Activated naive CD8-positive, alpha-beta T cell treated with anti-CD3 and anti-CD28 coated beads for 36 hours (primary cell): ENCODE measurements at places on chromosomes 3 and 15. TPM values are rescaled to one million over a fixed set of nuclear protein-coding genes. Genes with fewer than 3 reads are reported as not detected.

SLC6A11 gene
- total RNA-seq = not detected

C3orf85 gene
- not detected for total RNA-seq

CHDH gene
- 0.10 TPM for total RNA-seq

THPO gene
- total RNA-seq = not detected

PLA2G4D gene
- total RNA-seq = not detected

SLC51A gene
- total RNA-seq = not detected

KNG1 gene
- not detected for total RNA-seq

SMCO1 gene
- not detected for total RNA-seq
